ENCODE measurements at places on chromosomes 16 and 17.

- no peak for DNase-seq
Measured at GRCh38 chr17:81986606-81987005, 9.2 kb downstream of the ASPSCR1 start.

DNA sequence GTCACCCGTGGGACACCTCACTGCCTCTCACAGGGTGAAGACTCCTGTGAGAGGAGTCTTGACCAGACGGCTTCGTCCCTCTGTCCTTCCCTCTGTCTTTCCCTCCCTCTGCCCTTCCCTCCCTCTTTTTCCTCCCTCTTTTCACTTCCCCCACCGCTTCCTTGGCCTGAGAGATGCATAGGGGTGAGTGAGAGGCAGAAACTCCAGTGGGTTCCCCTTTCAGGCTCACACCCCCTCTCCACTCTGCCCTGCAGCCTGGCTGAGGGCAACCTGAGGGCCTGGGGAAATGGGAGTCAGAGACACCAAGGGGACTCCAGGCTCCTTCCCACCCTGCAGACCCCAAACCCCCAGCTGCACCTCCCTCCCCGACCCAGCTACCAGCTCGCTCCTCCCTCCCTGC, 14.6 kb upstream of the KRT17 start:
- no peak for DNase-seq

DNA sequence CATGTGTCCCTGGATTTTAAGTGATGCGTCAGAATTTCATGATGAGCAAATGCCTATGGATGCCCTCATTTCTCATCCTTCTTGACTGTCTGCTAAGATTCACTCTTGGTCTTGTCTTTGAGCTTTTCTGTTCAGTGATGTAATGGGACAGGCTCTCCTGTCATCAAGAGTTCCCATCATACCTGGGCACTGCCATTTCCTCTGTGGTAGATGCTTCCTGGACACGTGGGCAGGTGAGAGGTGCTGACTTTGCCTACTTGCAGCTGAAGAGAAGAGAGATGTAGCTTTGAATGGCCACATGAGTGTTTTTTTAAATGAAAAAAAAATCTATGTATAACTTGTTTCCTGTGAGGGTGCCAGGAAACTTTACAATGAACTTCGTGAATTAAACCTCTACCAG, 557.7 kb downstream of the MAF start:
- DNase-seq, result no peak

- DNase-seq, result no peak
Measured at GRCh38 chr17:73867056-73867455, 222.8 kb upstream of the SDK2 start.

DNA sequence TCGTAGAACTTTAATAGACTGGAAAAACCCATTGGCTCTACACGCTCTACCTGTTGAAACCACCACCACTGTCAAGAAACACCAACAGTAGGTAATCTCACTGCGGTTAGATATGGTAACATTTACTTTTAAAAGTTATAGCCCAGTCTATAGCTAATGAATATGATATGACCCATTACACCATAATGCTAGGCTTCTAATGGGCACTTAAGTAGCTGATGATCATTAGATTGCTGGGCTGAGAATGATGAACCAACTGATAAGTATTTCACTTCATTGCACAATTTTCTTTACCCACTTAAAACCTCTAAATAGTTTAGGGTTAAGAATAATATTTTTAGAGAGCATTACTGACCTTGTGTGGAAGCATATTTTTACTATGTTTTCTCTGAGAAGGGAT, 788.9 kb upstream of the CA10 start:
- no peak for DNase-seq

DNA sequence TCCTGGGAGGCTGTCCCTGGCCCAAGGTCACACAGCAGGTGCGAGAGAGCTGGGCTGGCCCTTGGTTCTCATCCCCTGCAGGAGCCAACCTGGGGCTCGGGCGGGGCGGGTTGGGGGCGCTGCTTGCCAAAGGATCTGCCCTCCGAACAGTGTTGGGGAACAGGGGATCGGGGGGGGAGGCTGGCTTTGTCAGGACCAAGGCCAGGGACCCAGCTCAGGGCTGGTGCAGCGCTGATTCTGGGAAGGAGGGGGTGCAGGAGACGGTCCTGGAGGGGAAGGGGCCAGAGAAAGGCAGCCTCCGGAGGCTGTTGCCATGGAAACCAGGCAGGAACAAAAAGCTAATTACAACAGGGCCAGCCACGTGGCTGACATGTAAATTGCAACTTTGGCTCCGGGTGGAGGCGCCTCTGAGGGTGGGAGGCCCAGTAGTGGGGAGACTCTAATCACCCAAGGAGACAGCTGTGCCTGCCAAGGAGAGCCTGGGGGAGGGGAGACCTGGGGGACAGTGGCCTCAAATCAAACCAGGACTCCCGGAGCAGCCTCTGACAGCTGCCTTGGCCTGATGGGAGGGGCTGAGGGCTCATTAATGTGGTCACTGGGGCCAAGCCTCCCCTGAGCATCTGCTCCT, 1.3 kb downstream of the TUBB3 start:
- DNase-seq, result no peak

GRCh38 chr16:80273635-80274538, 266.9 kb upstream of the DYNLRB2 start:
- DNase-seq, result no peak

GRCh38 chr17:61127960-61128359, 271.7 kb upstream of the TBX2 start:
- no peak for DNase-seq

DNA sequence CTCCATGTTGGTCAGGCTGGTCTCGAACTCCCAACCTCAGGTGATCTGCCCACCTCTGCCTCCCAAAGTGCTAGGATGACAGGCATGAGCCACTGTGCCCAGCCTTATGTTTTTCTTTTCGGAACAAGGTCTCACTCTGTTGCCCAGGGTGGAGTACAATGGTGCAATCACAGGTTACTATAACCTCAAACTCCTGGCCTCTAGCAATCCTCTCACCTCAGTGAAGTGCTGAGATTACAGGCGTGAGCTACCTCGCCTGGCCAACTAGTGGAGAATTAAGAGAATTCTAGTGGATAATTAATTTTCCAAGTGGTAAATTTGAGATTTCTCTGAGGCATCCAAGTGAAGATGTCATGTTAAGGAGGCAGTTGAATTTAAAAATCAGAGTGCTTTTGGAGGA, 2.9 kb upstream of the FBXO47 start:
- DNase-seq, result no peak

GRCh38 chr16:24010440-24011089, 174.8 kb downstream of the PRKCB start:
- no peak for DNase-seq

GRCh38 chr16:24700549-24701392, 28.7 kb upstream of the TNRC6A start:
- DNase-seq, result peak; percentile 85

- no peak for DNase-seq
Measured at GRCh38 chr16:4388271-4389021, 16.8 kb downstream of the VASN start.

DNA sequence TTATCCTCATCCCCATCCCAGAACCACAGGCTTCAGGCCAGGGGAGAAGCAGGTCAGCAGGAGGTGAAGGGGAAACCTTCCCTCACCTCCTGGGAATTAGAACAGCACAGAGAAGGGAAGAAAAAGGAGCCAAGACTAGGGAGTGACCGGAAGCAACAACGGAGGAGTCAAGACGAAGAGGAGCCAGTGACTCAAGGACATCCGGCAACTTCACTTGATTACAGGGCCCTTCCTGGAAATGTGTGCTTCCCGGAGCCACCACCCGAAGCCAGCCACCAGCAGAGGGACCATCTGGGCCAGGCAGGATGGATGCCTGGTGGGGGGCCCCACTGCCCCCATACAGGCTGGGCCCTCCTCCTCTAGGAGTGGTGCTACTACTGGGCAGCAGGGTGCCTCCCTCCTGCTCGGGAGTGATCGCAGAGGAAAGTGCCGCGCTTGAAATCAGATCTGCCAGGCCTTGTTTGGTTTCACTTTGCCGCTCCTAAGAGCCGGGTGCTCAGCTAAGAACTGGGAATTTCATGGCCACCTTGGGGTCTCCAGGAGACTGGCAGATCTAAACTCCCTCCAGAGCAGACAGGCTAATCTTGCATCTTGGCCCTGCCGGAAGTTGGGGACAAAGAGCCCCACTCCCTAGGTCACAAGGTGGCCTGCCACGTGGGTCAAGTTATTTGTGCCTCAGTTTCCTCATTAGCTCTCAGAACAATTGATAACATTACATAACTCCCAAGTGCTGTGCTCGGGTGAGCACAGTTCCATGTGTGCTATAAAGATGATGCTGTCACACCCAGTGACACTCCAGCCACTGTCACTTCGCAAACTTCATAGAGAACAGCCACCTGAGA, 6.6 kb downstream of the CDC42EP4 start:
- peak; percentile 72 for DNase-seq

DNA sequence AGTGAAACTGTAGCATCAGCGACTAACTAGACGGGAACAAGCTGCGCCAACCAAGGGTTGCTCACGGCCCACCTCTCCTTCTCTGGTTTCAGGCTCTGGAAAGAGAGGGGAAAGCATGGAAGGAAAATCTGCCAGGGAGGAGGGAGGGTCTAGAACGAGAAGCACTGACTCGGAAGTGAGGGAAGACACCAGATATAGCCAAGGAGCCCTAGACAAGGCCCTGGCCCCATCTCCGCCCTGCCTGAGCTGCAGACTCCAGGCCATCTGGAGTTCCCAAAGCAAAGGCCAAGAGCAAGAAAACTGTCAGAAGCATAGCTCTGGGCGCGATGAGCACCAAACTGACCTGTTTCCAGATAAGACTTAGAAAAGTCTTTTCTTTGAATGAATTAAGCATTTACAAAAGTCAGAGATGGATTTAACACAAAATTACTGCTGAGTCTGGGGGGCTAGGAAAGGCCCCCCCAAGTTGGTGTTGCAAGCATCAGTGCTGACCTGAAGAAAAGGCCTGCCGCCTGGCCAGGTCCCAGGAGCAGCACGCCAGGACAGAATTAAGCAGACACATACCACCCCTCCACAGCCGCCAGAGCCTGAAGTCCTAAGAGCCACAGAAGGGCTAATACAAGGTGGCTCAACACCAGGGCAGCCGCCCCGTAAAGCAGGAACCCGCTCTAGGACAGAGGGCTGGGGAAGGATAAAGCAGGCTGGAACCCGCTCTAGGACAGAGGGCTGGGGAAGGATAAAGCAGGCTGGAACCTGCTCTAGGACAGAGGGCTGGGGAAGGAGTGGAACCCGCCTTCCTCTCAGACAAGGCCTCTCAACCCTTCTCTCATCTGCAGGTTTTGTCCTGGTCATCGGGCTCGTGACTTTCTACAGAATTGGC, 20.7 kb downstream of the TMEM204 start:
- no peak for DNase-seq

GRCh38 chr16:62050793-62051192, 14.6 kb upstream of the CDH8 start:
- DNase-seq, result no peak

DNA sequence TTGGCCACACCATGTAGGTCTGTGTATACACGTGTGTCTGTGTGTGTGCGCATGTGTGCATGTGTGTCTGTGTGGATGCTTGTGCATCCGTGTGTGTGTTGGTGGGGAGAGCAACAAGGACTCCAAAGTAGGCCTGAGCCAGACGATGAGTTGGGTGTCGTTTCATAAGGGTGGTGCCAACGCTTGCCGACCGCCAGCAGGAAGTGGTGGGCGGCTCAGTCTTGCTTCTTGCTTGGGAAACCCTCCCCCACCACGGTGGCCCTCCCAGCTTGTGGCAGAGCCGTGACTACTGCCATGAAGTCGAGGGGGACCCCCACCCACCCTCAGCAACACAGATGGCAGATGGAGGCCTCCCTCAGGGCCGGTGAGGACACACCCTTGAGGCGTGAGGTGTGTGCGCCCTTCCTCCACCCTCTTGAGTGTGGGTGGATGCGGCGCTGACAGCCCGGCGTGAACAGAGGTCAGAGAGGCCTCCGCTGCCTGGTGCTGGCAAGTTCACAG, 17.5 kb downstream of the SBK1 start:
- no peak for DNase-seq

GRCh38 chr17:70076831-70077230, 1.8 kb downstream of the KCNJ16 start:
- DNase-seq, result no peak

- no peak for DNase-seq
Measured at GRCh38 chr17:54972406-54973138, 4.0 kb downstream of the STXBP4 start.

- no peak for DNase-seq
Measured at GRCh38 chr17:79295307-79295706, 220.7 kb downstream of the ENGASE start.

GRCh38 chr16:50842589-50842988, 100.7 kb downstream of the CYLD start:
- DNase-seq, result no peak

DNA sequence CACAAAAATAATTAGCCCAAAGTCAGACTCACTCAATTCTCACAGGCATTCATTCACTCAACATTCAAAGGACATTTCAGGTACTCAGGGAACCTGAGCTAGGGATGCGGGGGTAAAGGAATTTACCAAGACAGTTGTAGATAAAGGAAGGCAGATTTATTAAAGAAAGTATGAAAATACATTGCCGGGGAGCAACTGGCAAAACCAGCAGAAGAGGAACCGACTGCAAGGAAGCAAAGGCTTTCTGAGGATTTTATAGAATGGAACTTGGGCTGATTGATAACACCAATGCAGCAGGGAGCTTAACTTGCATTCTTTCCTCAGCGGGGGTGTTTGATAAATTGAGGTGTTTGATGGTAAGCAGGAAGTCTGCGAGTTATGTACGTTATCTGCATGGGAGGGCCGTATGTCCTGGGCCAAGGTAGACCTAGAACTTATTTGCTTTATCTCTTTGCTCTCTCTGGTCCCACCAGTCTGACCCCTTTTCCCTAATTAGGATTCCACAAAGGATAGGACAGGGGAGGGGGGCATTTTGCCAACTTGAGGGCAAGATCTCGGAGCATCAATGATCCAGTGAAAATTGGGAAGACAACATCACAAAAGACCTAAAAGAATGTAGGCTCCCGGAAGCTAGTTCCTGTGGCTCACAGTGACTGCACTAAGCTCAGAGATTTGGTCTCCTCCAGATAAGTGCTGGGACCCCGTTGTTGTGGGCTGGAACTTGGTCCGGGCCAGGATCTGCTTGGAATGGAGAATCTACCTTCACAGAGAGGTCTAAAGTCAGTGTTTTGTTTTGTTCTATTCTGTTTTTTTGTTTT, 5.8 kb upstream of the MT3 start:
- no peak for DNase-seq

DNA sequence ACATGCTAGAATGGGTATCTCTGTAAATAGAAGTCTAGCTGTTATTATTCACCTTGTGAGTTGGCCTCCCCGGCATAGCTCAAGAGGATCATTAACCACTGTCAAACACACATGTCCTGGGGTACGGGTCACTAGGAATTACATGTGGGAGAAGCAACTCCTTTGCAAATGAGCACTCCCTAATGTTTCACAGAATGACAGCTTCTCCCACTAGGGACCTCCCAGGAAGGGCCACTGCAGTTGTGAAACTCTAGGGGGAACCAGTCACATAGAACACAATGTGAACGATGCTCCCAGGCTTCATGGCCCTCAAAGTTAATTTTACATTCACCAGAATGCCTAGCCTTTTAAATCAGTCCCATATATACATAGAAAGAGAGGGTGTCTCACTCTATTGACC, 12.4 kb upstream of the ZNF19 start:
- DNase-seq, result no peak

GRCh38 chr17:30796016-30796415, 28.5 kb downstream of the CRLF3 start:
- no peak for DNase-seq

Data from thoracic aorta (tissue), 2 donors.